ENCODE measurements at places on chromosomes 12 and 14. TPM values are rescaled to one million over a fixed set of nuclear protein-coding genes. Genes with fewer than 3 reads are reported as not detected.

DNA sequence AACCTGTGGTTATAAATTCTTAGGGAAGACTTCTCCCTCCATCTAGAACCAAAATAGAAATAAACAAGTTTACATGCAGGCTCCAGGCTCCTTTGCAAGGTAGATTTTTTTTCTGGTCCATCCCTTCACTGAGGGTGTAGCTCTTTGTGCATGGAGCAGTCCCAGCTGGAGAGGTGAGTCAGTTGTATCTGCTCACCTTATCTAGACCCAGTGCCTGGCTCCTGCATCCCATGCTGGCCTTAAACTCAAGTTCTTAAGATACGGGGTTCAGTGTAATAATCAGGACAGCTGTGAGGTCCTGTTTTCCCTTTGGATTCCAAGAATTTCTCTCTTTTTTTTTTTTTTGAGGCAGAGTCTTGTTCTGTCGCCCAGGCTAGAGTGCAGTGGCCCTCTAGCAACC lies 14.8 kb downstream of the ATP6V0A2 start:
- no peak for DNase-seq
- H3K36me3 ChIP-seq = peaks cover 91% of the 10 kb centered on the region
- H3K27me3 ChIP-seq = no peaks in the 10 kb centered on the region
- no peaks in the 10 kb centered on the region for H3K4me1 ChIP-seq
- no peak overlapping the region for H3K4me3 ChIP-seq
- H3K27ac ChIP-seq = no peak overlapping the region

- no peaks in the 10 kb centered on the region for H3K4me1 ChIP-seq
- no peak overlapping the region for H3K4me3 ChIP-seq
- H3K27ac ChIP-seq = no peak overlapping the region
- no peak for DNase-seq
These were observed 4.7 kb downstream of the FAM161B start for GRCh38 chr14:73945159-73945670.

- H3K4me3 ChIP-seq = no peak overlapping the region
- H3K27me3 ChIP-seq = no peaks in the 10 kb centered on the region
- peaks cover 37% of the 10 kb centered on the region for H3K4me1 ChIP-seq
- no peaks in the 10 kb centered on the region for H3K36me3 ChIP-seq
- no peak for DNase-seq
These were observed 141.2 kb downstream of the STXBP6 start for GRCh38 chr14:24908592-24909236.

- no peaks in the 10 kb centered on the region for H3K27me3 ChIP-seq
- H3K27ac ChIP-seq = no peak overlapping the region
- H3K36me3 ChIP-seq = no peaks in the 10 kb centered on the region
- H3K4me1 ChIP-seq = no peaks in the 10 kb centered on the region
These were observed 490.7 kb downstream of the EGLN3 start for GRCh38 chr14:33460164-33460563.

DNA sequence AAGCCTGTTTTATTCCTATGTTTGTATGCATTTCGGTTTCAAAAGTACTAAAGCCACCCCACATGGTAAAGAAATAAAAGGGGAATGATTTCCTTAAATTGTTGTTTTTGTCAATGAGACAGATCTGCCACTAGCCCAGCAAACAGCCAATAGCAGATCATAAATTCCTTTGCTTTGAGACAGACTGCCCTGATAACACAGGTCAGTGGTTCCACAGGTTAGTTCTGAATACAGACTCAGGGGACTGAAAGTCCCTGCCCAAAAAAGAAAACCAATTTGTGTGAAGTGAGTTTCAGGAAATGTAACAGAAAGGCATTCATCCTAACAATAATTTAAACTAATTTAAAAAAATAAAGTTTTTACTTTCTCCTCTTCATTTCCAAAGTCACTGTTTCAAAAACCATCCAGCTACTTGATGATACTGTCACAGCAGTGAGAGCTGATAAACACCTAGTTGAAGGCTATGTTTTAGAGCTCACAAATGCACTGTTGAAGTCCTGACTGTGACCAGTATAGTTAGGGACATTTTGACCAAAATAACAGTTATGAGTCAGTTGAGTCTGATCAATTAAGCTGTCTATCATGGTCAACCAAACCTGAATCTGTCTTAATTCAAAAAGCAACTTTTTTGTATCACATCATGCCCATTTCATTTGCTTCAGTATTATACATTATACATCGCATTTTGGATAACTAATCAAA lies 77.7 kb downstream of the LGR5 start:
- no peaks in the 10 kb centered on the region for H3K36me3 ChIP-seq
- H3K4me3 ChIP-seq = no peak overlapping the region
- H3K4me1 ChIP-seq = no peaks in the 10 kb centered on the region
- no peaks in the 10 kb centered on the region for H3K27me3 ChIP-seq

- no peak overlapping the region for H3K27ac ChIP-seq
- no peak for DNase-seq
- H3K27me3 ChIP-seq = peaks cover 82% of the 10 kb centered on the region
- H3K4me3 ChIP-seq = no peak overlapping the region
- peaks cover 29% of the 10 kb centered on the region for H3K4me1 ChIP-seq
These were observed 4.8 kb downstream of the CCDC177 start for GRCh38 chr14:69569859-69570258.

- no peak for DNase-seq
- no peaks in the 10 kb centered on the region for H3K36me3 ChIP-seq
- H3K27ac ChIP-seq = no peak overlapping the region
- no peak overlapping the region for H3K4me3 ChIP-seq
- H3K4me1 ChIP-seq = peaks cover 8% of the 10 kb centered on the region
These were observed 12.6 kb upstream of the WNT5B start for GRCh38 chr12:1616233-1617066.

DNA sequence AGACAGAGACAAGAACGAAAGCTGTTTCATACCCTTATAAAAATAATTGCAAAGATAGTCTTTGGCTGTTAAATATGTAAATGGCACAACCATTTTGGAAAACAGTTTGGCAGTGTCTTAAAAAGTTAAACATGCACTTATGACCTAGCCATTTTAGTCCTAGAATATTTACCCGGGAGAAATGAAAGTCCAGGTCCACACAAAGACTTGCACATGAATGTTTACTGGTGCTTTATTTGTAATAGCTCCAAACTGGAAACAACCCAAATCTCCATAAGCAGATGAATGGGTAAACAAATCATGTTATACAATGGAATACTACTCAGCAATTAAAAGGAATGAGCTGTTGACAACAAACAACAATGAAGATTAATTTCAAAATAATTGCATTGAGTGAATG lies 380.4 kb downstream of the ETNK1 start:
- DNase-seq = no peak
- H3K4me3 ChIP-seq = no peak overlapping the region
- no peaks in the 10 kb centered on the region for H3K4me1 ChIP-seq
- H3K27ac ChIP-seq = no peak overlapping the region
- no peaks in the 10 kb centered on the region for H3K27me3 ChIP-seq

KCNJ8 gene
- total RNA-seq = 56.5 TPM

TDRD9 gene
- 6.7 TPM for total RNA-seq

MYF6 gene
- not detected for total RNA-seq

MANSC1 gene
- total RNA-seq = 8.9 TPM

CDKN3 gene
- total RNA-seq = 3.4 TPM

SYNE3 gene
- total RNA-seq = 11.0 TPM

All from heart right ventricle (tissue), 16 donors.